Osteoblast (primary cell): ENCODE measurements at places on chromosomes 7 and 10. TPM values are rescaled to one million over a fixed set of nuclear protein-coding genes. Genes with fewer than 3 reads are reported as not detected.

Gene TMEM72
- not detected in 2 replicates for total RNA-seq

Gene NSMCE4A
- total RNA-seq: 25.7 and 28.9 TPM in 2 replicates

GRCh38 chr7:120877701-120878100 lies 19.8 kb upstream of the TSPAN12 start:
- no peak for DNase-seq

GRCh38 chr10:86899670-86900276 lies 57.6 kb downstream of the MMRN2 start:
- DNase-seq: no peak

- DNase-seq: no peak
These were observed 187.9 kb upstream of the AKR1E2 start for GRCh38 chr10:4638099-4638498.

DNA sequence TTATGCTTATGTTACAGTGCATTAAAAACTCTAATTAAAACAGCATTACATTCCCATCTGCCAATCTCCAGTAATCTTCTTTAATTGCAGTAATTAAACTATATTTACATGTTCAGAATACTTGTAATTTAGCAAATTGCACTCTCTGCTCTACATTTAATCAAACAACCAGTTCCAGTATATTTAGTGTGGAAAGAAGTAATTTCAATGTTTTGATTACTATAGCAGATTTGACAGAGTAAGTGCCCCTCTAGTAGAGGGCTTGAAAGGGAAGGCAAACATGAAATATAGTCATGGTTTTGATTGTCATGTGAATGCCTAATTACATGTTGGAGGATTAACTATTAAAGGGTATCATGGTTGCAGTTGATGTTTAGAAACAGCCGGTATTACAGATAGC lies 739.7 kb downstream of the AUTS2 start:
- no peak for DNase-seq

DNA sequence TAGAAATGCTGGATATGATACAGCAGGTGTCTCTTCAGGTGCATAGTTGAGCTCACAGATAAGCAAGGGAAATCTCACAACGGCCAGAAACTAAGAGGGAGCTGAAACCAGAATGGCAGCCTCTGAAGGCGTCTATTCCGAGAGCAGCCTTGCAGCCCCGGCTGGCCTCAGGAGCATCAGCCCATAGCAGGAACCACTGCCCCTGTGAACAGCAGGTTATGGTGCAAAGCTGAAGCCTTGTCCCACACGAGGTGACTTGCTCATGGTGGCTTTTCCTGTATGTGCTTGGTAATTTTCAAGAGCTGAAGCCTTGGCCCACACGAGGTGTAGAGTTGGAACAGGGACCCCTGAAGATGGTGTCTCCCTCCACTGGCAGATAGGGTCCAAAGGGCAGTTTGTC lies 33.2 kb downstream of the BNIP3 start:
- DNase-seq: no peak
